ENCODE measurements at places on chromosomes 1 and 21.

DNA sequence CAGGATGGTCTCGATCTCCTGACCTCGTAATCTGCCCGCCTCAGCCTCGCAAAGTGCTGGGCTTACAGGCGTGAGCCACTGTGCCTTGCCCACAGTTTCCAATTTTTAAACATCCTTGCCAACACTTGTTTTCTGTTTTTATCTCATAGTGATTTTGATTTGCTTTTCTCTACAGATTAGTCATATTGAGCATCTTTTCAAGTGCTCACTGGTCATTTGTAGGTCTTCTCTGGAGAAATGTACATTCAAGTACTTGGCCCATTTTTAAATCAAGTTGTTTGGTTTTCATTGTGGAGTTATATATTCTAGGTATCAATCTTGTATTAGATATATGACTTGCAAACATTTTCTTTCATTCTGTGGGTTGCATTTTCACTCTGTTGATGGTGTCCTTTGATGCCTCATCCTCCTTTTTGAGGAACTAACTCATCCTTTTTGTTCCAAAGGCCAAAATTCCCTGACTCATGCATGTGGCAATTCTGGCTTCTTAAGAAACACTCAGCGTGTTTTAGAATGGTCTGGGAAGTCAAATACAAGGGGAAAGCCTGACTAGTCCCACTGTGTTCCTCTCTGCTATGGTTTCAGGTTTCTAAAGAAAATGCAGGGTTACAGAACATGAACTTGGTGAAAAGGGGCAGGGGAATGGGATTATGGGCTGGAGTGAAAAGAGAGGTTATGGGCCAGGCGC is 37.3 kb downstream of the PTAFR start:
- no peak for DNase-seq

DNA sequence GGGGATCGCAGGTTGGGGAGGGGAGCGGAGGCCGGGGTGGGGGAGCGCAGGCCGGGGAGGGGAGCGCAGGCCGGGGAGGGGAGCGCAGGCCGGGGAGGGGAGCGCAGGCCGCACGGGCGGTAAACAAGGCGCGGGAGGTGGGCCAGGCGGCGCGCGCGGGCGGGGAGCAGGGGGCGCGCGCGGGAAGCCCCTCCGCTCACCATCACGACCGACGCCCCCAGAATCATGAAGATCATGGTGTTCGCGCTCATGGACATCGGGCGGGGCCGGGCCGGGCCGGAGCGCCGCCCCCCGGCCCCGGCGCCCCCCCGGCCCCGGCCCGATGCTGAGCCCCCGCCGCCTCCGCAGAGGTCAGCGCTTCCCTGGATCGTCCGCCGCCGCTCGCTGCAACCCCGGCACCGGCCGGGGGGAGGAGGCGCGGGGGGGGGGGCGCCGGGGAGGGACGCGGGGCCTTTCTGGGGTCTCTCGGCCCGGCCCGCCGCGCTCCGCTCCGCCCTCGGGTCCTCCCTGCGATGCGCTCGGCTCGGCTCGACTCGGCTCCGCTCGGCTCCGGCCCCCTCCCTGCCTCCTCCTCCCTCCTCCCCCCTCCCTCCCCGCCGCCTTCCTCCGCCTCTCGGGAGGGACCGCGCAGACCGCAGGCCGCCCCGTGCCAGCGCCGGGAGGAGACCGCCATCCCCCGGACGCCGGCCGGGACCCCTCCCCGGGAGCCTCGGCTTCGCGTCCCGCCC is at the start of gene TMEM240:
TMEM240 (minus strand) TSS at position 535 of the 728 bp plus-strand sequence; CDS start at position 257, 278 bp downstream.
- DNase-seq, result peak; percentile 80

DNA sequence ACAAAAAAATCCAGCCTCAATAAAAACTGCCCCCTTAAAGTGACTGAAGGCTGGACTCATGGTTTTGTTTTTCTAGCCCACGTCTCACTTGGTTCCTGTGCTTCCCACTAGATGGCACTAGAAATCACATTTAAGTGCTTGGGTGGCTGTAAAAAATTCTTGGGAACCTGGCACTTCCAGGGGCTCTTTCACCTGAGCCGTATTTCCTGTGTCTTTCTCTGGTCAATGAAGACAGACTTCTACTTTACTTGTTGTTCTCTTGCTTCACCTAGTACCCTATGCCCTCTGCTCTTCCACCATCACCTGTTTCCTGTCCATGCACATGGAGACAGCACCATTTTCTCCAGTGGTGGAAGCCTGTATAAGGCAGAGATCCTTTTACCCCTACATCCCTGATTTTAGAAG is 20.0 kb downstream of the METTL13 start:
- DNase-seq, result peak; percentile 40

- no peak for DNase-seq
Measured at GRCh38 chr1:185500001-185500626, 183.1 kb upstream of the IVNS1ABP start.

GRCh38 chr21:39094847-39095579 is 88.2 kb downstream of the PSMG1 start:
- DNase-seq, result no peak

DNA sequence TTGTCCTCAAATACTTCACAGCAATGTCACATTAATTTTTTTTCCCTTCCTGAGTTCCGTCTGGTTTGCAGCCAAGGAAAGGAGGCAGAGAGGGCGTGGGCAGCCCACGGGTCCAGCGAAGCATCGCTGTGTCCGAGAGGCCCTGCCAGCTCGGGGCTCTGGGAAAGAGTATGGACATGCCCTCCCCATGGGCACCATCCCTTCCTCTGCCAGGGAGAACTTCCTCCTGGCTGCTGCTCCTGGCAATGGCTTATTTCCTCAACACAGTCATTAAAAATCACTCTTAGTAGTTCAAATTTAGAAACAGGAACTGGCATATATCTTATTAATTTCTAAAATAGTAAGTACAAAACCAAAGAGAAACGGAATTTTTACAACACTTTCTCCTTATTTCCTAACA is 115.4 kb downstream of the RIPK4 start:
- DNase-seq, result no peak

DNA sequence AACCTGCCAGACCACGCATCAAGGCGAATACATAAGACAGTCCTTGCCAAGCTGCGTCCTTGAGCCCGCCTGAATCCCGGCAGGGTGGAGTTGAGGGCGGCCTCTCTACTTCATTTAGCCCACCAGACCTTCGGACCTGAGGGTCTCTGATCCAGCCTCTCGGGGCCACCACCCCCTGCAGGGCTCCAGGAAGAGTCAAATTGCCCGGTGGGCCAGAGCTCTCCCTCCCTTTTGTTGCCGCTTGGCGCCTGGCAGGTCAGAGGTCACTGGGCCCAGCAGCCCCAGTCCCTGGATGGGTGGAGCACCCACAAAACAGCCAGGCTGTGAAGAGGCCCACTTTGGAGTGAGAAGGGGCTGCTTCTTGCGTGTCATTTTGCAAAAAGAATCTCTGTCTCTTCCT is 9.0 kb downstream of the GNG4 start:
- no peak for DNase-seq

- no peak for DNase-seq
Measured at GRCh38 chr1:96376846-96377245, 344.7 kb upstream of the PTBP2 start.

DNA sequence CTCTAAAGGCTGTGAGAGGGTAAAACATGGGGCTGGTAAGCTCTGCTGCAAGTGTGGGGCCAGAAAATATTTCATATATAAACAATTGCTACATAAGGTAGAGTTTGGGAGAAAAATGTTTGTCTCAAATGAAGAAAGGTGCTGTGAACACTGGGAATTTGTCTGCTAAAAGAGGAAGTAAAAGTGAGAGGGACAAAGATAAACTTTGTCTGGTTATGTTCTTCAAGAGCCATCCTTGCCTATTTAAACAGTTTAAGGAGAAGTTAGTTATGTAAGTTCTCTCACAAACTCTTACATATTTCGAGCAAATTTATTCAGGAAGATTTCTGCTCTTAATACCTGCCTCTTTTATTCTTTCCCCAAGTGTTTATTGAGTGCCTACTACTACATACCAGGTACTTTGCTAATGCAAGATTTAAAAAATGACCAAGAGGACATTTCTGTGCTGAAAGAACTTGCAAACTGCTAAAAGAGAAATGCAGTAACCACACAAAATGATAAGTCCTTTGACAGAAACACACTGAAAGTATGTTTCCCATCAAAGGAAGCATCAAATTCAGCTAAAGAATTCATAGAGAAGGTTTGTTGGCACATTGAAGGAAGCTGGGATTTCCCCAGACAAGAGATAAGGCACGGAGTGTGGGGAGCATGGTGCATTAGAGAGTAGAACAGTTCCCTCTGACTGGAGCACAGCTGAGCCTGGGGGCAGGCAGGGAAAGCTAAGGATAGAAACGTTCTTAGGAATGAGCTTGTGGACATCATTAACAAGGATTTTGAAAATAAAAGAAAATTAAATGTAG is 549.1 kb downstream of the PTBP2 start:
- no peak for DNase-seq

- peak; percentile 31 for DNase-seq
Measured at GRCh38 chr1:216750031-216750627, 26.9 kb upstream of the ESRRG start.

DNA sequence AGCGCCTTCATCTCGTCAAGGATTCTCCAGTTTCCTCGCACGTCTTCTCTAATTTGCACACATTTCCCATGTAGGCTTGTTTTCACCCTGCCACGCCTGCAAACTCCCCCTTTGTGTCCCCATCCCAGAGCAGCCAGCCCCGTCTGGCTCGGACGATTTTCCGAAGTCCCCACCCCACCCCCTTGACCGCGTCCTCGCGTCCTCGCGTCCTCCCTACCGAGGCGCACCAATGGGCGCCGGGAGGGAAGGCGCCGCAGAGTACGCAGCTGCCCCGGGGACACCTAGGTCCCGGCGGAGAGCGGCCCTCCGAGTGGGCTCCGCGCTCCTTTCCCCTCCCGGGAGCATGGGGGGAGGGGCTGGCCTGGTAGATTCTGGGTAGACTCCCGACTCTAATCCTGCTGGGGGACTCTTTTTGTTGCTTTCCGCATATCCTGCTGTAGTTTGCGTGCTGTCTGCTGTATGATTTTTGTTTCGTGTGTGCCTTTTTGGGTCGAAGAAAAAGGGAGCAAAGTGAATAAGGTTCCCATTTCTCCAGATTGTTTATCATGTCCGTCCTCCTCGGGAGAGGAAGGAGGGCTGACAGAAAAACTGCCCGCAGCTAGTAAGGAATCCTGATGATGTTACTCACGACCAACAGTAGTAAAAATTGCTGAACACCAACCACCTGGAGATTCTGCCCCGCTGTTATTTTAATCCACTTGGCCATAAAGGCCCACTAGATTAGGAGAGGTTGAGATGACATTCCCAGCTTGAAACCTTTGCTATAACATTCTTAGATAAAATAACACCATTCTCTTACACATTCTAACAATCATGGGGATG is 1.5 kb downstream of the CACHD1 start:
- peak; percentile 80 for DNase-seq

DNA sequence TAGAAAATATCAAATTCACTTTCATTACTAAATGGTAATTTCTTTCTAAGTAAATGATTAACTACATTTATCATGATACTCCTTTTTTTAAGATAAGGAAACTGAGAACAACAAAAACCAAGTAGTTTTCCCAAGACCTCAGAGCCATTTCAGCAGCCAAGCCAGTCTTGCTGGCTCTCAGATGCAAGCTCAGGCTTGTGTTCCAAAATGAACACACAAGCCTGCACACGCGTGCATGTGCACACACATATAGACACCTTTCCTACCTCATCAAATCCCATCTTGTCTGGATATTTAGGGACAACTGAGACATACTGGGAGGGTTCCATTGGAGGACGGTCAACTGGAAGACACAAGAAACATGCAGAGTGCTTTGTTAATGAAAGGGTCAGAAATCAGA is 83.0 kb downstream of the COLGALT2 start:
- DNase-seq, result no peak

GRCh38 chr21:28025111-28025510 is 967.6 kb downstream of the LTN1 start:
- no peak for DNase-seq

DNA sequence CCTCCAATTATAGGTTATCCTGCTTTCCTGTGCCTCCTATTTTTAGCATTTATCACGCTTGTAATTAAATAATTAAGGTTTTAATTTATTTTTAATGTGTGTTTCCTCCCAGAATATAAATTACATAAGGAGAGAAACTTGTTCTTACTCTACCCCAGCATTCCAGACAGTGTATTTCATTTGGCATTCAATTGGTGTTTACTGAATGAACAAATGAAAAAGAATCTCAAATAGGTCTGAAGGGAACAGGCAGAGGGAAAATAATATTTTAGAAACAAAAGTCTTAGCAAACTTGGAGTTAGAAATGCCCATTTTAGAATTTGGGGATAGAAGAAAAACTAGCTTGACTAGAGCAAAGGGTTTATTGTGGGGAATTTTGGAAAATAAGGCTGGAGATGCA is 9.9 kb upstream of the RSRP1 start:
- no peak for DNase-seq

DNA sequence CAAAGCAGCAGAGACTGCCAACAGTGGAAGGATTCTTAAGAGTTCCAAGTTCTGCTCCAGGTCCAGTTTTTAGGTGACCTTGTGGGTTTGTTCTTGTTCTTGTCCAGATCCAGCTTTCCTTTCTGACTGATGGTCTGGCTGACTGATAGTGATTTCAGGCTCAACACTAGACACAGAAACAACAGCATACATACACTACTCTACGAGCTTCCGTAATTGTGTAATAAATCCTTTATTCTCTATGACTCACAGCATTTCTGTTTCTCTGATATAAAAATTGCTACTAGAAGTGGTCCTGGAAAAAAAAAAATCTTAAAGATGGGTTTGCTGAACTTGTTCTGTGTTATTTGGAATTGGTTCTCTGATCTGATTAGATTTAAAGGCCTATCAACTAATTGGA is 62.2 kb upstream of the PTCH2 start:
- no peak for DNase-seq

DNA sequence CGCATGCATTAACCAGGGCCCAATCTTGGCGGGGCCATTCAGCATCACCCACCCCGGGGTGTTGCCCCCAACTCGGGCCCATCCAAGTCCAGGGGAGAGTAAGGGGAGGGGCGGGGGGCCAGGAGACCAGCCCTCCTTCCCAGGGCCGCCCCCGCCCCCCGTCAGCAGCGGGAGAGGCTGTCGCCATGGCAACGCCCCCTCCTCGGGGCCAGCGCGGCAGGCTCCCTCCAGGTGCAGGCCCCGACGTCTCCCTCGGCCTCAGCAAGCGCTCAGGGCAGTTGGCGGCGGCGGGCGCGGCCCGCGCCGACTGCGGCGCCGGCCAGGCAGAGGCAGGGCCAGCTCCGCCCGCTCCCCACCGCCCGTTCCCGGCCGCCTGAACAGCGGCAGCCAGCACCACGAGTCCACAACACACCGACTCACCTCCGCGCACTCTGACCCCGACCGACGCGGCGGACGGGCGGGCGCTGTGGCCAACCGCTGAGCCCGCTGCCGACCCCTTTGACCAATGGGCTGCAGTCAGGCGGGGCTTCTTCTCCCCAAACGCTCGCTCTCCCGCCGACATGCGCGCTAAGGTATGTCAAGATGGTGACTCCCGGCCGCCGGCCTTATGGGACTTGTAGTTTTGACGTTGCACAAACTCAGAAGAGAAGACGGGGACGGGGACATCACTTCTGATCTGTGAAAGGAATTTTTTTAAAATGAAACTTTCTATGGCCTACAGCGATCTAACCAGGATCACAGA is at the start of gene ERI3:
ERI3 (minus strand) TSS at position 418 of the 742 bp plus-strand sequence; CDS start at position 187, 231 bp downstream.
- DNase-seq, result peak; percentile 95
